ENCODE measurements at places on chromosomes 5 and 9.

GRCh38 chr5:139458580-139459407, 3.7 kb downstream of the ECSCR start:
- DNase-seq: peak; percentile 94

DNA sequence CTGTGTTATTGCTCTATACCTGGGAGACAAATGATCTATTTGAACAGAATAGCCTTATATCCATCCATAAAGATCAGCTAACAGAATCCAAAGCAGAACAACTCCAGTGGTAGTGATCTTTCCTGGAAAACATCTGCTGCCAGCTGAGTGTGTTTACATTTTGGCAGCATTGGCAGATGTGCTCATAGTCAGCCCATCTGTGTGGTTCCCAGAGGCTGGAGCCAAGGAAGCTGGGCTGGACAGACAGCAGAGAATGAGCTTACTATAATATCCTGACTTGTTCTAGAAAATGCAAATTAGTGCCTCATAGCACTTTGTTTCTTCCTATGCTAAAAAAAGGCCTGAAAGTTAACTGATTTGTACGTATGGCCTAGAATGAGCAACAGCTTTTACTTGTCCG, 99.7 kb downstream of the ST8SIA4 start:
- peak; percentile 18 for DNase-seq

DNA sequence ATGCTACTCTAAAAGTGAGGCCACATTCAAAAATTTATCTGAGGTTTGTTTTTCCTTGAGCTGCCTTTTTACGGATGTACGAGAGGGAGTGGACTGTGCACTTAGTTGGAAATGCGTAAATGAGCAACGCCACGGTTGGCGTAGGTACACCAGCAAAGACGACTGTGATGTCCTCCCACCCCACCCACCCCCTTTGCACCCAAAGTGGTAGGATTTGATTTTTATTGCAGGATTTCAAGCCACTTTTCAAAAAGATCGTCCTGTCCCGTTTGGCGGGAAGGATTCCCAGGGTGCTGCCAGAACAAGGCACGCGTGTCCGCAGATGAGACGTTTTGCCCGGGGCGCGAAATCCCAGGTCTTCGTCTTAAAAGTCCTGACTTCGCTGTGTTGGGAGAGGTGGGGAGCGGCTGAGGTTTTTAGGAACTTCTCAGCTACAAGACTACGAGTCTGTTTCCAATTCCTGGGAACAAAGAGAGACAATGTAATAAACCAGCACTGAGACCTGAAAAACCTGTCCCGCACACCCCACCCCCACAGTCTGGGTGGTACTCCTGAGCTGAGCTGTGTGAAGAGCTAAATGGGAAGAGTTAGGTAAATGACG, 1.0 kb upstream of the TLE1 start:
- peak; percentile 50 for DNase-seq

GRCh38 chr5:170430866-170431437, 41.8 kb upstream of the KCNMB1 start:
- no peak for DNase-seq

DNA sequence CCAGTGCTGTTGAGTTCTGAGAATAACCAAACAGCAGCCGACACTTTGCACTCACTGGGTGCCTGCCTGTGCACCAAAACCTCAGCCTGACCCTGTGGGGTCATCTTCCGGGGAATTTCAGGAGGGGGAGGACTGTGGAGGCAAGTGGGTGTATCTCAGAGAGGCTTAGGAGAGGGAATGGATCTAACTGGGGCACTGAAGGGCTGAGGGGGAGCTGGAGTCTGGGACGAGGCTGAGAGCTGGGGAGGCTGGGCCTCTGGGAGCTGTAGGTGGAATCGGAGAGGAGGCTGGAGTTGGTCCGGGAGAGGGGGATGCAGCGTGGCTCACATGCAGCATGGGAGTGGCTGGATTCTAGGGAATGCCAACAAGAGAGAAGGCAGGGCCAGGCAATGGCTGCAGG, 14.9 kb upstream of the ASS1 start:
- DNase-seq: no peak

- no peak for DNase-seq
These were observed 1.6 kb upstream of the CFAP90 start for GRCh38 chr5:7852542-7852941.

DNA sequence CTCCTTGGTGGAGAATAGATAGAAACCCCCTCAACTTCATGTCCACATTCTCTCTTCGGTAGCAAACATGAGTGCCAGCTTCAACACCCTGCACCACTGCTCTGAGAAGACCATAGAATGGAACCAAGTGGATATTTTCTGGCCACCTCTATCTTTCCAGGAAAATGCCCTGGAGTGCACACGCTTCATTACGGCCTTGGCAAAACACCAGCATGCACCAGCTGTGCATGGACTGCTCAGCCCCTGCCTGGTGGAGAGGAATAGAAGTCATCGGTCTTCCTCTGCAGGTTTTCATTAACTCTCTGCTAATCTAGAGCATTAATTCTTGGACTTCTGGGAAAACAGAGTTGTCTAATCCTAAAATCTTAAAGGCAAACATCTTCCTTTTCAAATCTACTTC, 211.6 kb upstream of the TMEM161B start:
- no peak for DNase-seq

GRCh38 chr5:16568875-16569580, 47.8 kb downstream of the RETREG1 start:
- peak; percentile 55 for DNase-seq

DNA sequence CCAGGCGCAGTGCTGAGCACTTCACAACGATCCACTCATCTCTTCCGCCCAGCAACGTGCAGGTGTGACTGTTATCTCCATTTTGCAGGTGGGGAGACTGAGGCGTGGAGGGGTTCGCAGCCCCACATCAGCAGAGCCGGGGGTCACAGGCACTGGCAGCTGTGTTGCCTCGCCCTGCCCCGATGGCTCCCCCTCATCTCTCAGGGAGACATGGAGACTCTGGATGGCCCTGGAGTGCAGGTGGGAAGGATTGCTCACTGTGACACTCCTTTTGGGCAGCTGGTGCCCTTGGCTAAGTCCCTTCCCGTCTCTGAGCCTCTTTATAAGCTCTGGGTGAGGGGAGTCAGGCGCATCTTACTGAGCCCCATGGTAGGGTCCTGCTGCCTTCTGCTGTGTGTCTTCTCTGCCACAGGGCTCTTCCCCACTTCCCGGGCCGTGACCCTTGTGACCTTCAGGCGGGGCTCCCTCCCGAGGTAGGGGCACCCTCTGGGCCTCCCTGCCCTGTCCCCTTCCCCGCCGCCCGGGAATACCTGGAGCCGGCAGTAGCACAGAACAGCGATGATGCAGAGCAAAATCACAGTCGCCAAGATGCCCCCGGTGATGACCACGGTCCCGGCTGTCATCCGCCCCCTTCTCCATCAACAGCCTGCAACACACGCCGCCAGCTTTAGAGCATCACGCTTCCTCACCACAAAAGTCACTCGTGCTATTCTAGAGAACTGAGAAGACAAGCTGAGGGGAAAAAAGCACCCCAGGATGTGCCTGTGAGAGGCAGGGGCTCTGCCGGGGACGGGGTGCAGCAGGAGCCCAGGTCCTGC, 29.4 kb downstream of the FAM163B start:
- no peak for DNase-seq

DNA sequence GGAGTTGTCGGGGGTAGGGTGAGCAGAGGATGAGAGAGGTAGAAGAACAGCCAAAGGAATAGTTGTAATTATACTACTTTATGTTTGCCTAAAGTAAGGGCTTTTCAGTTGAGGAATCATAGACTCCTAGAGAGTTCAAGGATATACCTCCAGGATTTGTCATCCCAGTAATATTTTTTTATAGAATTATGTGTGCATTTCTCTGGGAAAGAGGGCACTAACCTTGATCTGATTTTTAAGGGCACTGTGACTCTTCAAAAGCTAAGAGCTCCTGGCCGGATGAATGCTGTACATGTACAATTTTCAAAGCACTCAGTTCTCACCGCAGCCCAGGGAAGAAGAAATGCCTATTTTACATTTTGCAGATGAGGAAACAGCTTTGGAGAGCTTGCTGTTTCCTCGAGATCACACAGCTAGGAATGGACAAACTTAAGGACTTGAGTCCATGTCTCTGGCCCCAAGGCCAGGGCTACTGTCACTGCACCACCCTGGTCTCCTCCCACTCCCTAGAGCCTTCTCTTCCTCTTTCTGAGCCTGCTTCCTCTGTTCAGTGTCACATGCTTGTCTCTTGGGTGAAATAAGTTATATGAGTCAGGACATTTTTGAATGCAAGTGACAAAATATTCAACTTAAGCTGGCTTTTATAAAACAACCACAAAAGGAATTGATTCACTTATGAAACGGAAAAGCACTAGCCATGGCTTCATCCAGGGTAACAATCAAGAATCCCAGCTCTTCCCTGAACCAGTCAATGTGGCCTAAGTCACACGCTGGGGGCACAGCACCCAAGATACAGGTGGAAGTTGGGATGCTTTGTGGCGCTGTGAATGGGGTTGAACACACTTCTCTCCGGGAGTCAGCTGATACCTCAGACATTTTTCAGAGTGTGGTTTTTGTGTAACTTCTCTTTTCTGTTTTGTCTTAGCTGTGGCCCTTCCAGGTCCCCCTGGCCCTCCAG, 45.7 kb upstream of the TGFBR1 start:
- DNase-seq: peak; percentile 54

- no peak for DNase-seq
These were observed 128.8 kb upstream of the PANK3 start for GRCh38 chr5:168707716-168708695.

- no peak for DNase-seq
These were observed 261.7 kb downstream of the TRPM3 start for GRCh38 chr9:70859694-70860093.

- no peak for DNase-seq
These were observed 66.7 kb downstream of the TLE1 start for GRCh38 chr9:81622471-81623255.

- DNase-seq: peak; percentile 52
These were observed at the start of gene APBA1 for GRCh38 chr9:69671879-69672595. Gene APBA1, minus strand, starts transcription at chr9:69672371.

DNA sequence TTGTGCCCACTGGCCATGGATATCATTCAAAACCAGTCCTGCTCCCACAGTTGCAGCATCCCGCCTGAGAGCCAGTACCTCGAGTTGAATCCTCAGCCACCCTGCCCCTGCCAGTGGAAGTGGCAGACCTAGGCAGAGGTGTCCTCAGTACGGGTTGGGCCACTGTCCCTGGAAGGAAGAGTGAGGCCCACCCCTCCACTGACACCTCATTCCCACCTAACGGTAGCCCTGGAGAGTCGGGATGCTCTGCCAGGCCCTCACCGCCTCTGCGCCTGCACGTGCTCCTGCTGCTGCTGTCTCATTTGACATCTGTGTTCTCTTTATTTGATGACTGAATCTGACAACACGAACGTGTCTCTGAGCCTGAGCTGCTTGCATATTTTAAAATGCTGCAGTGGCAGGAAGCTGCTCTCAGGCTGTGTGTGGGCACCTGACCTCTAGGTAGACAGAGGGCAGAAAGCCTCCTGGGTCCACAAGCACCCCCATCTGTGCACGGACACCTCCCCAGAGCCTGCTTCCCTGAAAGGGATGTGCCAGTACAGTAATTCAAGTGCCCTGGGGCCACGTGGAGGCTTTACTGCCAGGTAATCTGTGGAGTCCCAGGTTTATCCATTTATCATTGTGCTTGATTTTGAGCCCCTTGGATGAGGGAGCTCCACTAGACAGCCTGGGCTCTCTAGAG, 194.7 kb downstream of the CACNA1B start:
- no peak for DNase-seq

DNA sequence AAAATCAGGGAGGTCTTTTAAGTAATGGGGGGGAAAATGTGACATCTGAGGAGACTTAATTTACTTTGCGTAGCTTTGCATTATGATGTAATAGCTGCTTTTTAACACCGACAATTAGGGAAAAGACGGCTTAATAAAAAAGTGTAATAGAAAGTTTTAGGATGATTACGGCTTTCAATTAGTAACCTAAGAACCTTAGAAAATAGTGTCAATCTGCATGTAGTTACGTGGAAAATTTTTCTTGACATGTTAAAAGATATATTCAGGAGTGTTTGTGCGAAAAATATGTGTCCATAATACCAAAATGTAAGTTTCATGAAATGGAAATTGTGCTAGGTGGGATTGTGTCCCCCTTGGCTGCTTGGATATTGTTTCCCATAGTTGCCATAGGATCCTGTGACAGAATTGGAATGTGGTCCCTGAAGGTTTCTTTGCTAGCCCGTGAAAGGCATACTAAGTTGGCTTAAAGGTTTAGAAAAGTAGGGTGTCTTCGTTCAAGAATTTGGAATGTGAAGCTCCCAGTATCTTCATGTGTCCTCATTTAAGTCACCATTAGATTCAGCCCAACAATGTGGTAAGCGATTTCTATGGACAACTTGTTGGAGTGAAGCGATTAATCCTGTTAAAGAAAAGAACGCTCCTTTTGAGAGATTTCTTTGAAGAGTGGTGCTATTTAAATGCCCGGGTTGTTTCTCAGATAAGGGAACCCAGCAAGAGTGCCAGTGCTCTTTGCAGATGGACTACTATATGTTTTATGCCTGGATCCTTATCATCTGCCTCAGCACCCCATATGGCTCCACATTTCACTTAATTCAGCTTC, 2.0 kb downstream of the RGMB start:
- peak; percentile 41 for DNase-seq

DNA sequence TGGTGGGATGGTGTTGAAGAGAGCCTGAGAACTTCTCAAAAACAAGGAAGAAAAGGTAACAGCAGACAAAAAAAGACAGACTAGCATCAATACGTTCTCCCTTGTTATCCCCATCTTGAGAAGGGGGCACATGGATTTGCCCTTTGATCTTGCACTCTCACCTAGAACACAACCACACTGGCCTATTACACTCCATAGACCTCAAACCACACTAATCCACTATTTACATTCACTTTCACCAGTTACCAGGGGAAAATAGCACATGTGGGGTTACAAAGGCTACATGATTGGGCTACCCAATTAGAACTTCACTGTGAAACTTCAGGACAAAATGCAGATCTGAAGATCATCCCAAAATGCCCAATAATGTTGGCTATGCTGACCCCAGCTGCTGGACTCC, 72.6 kb upstream of the SELENOP start:
- DNase-seq: no peak

- no peak for DNase-seq
These were observed 24.2 kb upstream of the MELK start for GRCh38 chr9:36548454-36548853.

GRCh38 chr5:75566710-75567309, 44.4 kb upstream of the ANKDD1B start:
- DNase-seq: peak; percentile 96

- DNase-seq: peak; percentile 76
These were observed 12.3 kb downstream of the F2RL1 start for GRCh38 chr5:76831110-76831452.

- DNase-seq: peak; percentile 71
These were observed 59.7 kb upstream of the TRPC7 start for GRCh38 chr5:136424835-136425584.

- peak; percentile 72 for DNase-seq
These were observed 3.1 kb upstream of the RGMB start for GRCh38 chr5:98770209-98770910.

DNA sequence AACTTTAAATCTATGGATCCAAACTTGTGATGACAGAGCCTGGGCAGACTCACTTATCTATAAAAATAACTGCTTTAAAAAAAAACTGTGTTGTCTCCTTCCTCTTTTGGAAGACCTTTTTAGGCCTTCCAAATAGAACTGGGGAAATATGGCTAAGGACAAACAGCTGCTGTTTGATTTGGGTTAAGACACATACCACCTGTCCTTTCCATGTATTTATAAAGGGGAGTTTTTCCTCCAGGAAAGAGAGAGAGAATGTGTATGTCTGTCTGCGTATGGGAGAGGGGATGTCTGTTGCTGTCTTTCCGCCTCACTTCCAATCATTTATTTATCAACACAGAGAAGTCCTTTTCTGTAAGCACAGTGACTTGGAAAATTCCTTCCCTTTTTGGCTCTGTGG, 2.8 kb downstream of the ARHGEF37 start:
- no peak for DNase-seq
